Osteoblast (primary cell): ENCODE measurements at places on chromosomes 11 and 22. TPM values are rescaled to one million over a fixed set of nuclear protein-coding genes. Genes with fewer than 3 reads are reported as not detected.

DNA sequence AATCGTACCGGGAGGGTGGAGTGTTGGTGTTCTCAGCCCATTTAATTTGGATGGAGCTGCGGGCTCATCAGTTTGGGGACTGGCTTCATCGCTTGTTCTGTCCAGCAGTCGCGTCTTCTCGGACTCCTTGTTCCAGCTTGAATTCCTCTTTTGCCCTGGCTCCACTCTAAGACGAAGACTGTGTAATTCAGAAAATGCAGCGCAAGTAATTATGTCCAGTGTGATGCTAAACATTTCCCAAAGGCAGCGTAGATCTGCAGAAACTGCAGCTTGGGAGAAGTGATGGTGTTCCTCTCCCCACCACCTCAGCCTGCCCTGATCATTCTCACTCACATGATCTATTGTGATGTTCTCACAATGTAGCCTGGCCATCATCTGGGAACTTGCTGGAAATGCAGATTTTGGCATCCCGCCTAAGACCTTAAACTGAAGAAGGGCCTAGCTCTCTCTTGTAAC is 666 bp downstream of the SLC25A18 start:
- H3K27ac ChIP-seq = no peak overlapping the region
- DNase-seq = peak; percentile 54
- no peaks in the 10 kb centered on the region for H3K27me3 ChIP-seq
- H3K4me1 ChIP-seq = peaks cover 8% of the 10 kb centered on the region
- no peaks in the 10 kb centered on the region for H3K36me3 ChIP-seq

- no peaks in the 10 kb centered on the region for H3K36me3 ChIP-seq
- H3K27me3 ChIP-seq = no peaks in the 10 kb centered on the region
- H3K4me3 ChIP-seq = no peak overlapping the region
- H3K4me1 ChIP-seq = peaks cover 65% of the 10 kb centered on the region
Measured at GRCh38 chr11:10379426-10379825, 74.6 kb downstream of the ADM start.

- no peaks in the 10 kb centered on the region for H3K4me1 ChIP-seq
- peak overlapping the region; percentile 31 for H3K4me3 ChIP-seq
- H3K27ac ChIP-seq = no peak overlapping the region
- peak; percentile 91 for DNase-seq
- no peaks in the 10 kb centered on the region for H3K36me3 ChIP-seq
- peaks cover 55% of the 10 kb centered on the region for H3K27me3 ChIP-seq
Measured at GRCh38 chr22:36587289-36588154, 58.6 kb upstream of the EIF3D start.

- H3K27me3 ChIP-seq = no peaks in the 10 kb centered on the region
- DNase-seq = no peak
- H3K27ac ChIP-seq = peak overlapping the region; percentile 43
- H3K4me3 ChIP-seq = no peak overlapping the region
- H3K36me3 ChIP-seq = peaks cover 34% of the 10 kb centered on the region
Measured at GRCh38 chr11:48150213-48150612, 66.4 kb upstream of the OR4B1 start.

DNA sequence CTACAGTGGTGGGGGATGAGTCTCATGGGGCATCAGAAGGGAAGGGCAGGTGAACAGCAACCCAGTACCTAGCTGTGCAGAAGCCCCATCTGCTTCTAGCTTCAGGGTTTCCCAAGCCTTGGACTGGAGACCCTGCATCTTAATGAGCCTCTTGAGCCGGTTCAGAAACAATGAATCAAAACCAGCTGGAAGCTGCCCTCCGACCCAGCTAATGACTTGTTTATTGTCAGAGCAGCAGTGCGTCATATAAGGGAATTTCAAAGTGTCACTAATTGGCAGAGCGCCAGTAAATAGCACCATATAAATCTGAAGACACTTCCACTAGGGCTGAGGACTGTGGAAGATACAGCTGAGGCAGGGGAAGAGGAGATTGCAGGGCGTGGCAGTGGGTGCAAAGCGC is 57.5 kb downstream of the RPUSD4 start:
- no peaks in the 10 kb centered on the region for H3K4me1 ChIP-seq
- no peaks in the 10 kb centered on the region for H3K36me3 ChIP-seq
- no peak for DNase-seq

DNA sequence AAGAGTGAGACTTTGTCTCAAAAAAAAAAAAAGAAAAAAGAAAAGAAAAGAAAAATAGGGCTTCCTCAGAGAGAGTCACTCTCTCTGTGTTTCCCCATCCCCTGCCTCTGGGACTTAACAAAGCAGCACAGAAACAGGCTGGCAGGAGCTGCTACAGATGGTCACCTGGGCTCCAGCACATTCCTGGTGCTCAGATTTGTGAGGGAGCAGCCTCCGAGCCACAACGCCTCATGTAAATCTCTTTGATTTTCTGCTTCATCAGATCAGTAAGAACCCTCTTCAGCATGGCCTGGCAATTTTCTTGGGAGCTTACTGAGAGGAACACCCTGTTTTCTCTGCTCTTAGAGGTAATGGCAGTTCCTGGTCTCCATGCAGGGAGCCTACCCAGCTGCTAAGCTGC is 15.2 kb upstream of the LDHA start:
- DNase-seq = peak; percentile 35
- peaks cover 17% of the 10 kb centered on the region for H3K4me1 ChIP-seq
- H3K4me3 ChIP-seq = no peak overlapping the region

- H3K4me3 ChIP-seq = no peak overlapping the region
- DNase-seq = peak; percentile 80
- H3K4me1 ChIP-seq = no peaks in the 10 kb centered on the region
- H3K36me3 ChIP-seq = no peaks in the 10 kb centered on the region
Measured at GRCh38 chr22:47388778-47389177, 626.3 kb downstream of the TBC1D22A start.

DNA sequence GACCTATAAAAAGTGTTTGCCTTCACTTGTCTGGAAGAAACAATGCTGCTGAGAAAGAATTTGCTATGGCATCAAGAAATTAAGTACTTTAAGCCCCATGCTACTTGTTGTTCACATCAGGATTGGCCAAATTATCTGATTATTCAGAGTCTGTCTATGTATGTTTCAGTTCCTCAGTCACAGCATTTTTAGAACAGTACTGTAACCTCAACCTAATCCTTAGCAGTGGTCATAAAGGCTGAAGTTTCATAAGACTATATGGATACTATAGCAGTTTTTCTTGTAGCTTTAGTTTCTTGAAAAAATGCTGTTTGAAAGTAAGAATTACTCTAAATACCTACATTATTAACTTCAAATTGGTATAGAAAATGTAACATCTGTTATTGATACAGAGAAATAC is 153.9 kb downstream of the INSC start:
- DNase-seq = no peak
- no peaks in the 10 kb centered on the region for H3K4me1 ChIP-seq
- no peak overlapping the region for H3K4me3 ChIP-seq
- no peaks in the 10 kb centered on the region for H3K36me3 ChIP-seq
- no peak overlapping the region for H3K27ac ChIP-seq

DNA sequence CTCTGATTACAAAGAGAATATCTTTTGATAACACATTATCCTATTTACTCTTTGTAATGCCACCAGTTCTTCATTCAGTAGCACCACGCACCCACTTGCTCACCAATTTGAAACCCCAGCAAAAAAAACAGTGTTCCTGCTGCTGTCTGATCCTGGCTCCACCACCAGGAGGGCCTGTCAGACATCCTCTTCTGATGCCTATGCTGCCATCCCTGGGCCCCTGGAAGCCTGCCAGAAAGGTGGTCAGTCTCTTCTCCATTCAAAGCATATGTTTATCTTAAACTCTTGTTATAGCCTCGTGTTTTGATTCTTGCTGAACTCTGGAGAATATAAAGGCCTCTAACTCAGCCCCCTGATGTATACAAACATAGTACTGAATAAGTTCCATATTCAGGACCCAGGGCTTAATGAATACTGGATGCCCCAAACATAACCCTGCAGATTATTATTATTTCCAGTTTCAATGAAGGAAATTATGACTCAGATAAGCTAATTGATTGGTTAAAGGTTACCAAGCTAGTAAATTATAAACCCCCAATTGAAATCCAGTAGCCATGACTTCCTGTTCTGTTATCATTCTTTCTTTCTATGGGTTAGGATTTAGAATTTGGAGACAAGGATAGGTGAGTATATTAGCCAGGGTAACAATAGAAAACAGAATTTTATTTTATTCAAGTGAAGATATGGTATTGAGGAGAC is 116.7 kb downstream of the NTM start:
- no peaks in the 10 kb centered on the region for H3K27me3 ChIP-seq
- no peaks in the 10 kb centered on the region for H3K36me3 ChIP-seq
- H3K4me3 ChIP-seq = no peak overlapping the region
- no peaks in the 10 kb centered on the region for H3K4me1 ChIP-seq
- H3K27ac ChIP-seq = no peak overlapping the region
- DNase-seq = no peak

DNA sequence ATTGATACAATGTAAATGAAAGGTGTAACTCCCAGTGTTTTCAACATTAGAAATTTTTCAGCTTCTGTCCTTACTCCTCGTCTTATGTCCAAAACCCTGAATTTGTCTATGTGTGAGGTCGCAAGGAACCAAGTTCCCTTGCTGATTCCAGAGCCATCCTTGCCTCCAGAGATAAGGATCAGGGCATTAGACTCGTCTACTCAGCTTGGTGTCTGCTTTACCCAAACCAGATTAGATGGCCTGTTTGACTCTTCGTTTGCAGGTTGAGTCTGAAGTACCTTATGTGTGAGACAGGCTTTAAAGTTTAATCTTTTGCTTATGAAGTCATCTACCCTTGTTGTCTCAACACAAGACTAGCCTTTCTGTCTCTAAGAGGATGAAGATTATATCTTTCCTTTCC is 55.6 kb downstream of the SPECC1L start:
- H3K36me3 ChIP-seq = peaks cover 56% of the 10 kb centered on the region
- H3K4me3 ChIP-seq = no peak overlapping the region
- H3K27ac ChIP-seq = no peak overlapping the region
- H3K27me3 ChIP-seq = no peaks in the 10 kb centered on the region
- peaks cover 10% of the 10 kb centered on the region for H3K4me1 ChIP-seq

DNA sequence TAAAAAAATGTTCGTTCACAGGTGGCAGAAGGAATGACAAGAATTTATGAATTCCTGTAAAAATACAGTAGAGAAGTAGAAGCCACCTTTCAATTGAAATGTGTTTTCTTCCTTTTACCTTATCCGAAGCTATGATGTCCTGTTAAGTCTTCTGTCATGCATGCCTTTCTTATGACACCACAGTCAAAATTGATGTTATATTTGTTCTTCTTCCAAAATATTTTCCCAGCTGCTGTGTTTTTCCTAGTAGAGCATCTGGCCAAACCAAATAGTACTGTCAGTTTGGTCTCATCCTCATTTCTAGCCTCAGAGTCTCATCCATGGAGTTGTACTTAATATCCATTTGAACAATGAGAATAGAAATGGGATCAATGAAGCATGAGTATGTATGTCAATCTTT is 206.1 kb downstream of the PGR start:
- no peak for DNase-seq
- H3K27ac ChIP-seq = no peak overlapping the region
- H3K4me3 ChIP-seq = no peak overlapping the region
- H3K27me3 ChIP-seq = no peaks in the 10 kb centered on the region

GRCh38 chr11:46918083-46918787 is at the start of gene LRP4:
TSS of gene LRP4 (minus strand) at chr11:46918550. CDS start at chr11:46918379, 171 bp downstream.
- peaks cover 42% of the 10 kb centered on the region for H3K4me1 ChIP-seq
- no peak for DNase-seq
- H3K4me3 ChIP-seq = peak within 1 kb of the TSS; percentile 67

GRCh38 chr11:2088746-2089535 is 50.2 kb downstream of the IGF2 start:
- DNase-seq = peak; percentile 84
- no peak overlapping the region for H3K27ac ChIP-seq
- no peaks in the 10 kb centered on the region for H3K36me3 ChIP-seq
- no peak overlapping the region for H3K4me3 ChIP-seq

- peaks cover 14% of the 10 kb centered on the region for H3K27me3 ChIP-seq
- H3K4me1 ChIP-seq = no peaks in the 10 kb centered on the region
- no peak overlapping the region for H3K27ac ChIP-seq
- peak; percentile 66 for DNase-seq
- H3K36me3 ChIP-seq = no peaks in the 10 kb centered on the region
Measured at GRCh38 chr11:76685831-76686230, 15.3 kb upstream of the LRRC32 start.

GRCh38 chr11:16297332-16297731 is 59.0 kb downstream of the SOX6 start:
- no peaks in the 10 kb centered on the region for H3K36me3 ChIP-seq
- H3K4me1 ChIP-seq = no peaks in the 10 kb centered on the region
- no peak overlapping the region for H3K4me3 ChIP-seq
- H3K27ac ChIP-seq = no peak overlapping the region

GRCh38 chr11:122242731-122243130 is 126.7 kb upstream of the BLID start:
- H3K27me3 ChIP-seq = peaks cover 7% of the 10 kb centered on the region
- H3K4me3 ChIP-seq = no peak overlapping the region
- no peak overlapping the region for H3K27ac ChIP-seq
- H3K4me1 ChIP-seq = no peaks in the 10 kb centered on the region

DNA sequence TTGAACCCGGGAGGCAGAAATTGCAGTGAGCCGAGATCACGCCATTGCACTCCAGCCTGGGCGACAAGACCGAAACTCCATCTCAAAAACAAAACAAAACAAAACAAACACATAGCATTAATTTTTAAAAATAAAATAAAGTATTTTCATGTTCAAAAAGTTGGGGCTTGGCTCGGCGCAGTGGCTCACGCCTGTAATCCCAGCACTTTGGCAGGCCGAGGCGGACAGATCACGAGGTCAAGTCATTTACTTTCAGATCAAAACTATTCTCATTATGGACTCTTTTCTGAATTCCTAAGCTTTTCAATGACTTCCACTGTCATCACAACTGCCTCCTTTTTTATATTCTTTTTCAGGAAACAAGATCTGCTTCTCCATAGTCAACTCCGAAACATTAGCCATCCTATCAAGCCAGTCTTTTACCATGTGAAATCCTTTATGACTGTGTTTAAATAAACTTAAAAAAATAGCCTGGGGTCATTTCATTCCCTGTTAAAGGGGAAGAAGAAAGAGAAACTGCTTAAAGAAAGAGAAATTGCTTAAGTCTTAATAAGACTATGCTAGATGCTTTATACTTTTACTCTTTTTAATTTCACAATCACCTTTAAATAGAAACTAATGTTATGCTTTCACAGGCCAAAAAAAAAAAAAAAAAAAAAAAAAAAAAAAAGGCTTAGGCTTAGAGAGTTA is 13.1 kb upstream of the CHRNA10 start:
- no peaks in the 10 kb centered on the region for H3K27me3 ChIP-seq
- H3K4me3 ChIP-seq = no peak overlapping the region
- no peaks in the 10 kb centered on the region for H3K4me1 ChIP-seq
- H3K27ac ChIP-seq = no peak overlapping the region
- no peak for DNase-seq

DNA sequence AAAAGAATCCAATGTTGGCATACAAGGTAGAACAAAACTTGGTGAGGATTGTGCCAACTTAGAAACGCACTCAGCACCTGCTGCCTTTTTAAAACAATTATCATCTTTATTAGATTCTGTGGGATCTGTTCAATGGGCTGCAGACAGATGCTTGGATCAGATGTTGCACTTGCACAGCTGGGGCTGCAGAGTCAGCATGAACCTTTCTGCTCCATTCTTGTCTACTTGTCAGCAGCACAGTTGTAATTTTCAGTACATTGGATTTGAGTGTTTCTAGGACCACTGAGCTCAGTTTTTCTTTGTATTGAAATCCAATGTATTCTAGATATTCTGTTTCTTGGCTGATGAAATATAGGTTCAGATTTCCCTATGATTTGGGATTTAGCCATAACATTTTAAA is 164.5 kb downstream of the LUZP2 start:
- H3K27me3 ChIP-seq = no peaks in the 10 kb centered on the region
- no peaks in the 10 kb centered on the region for H3K4me1 ChIP-seq
- no peak overlapping the region for H3K4me3 ChIP-seq
- no peak for DNase-seq
- H3K36me3 ChIP-seq = no peaks in the 10 kb centered on the region

Gene SCGB1C1
- total RNA-seq = not detected in 2 replicates

Gene INPP5J
- total RNA-seq = under 0.01 and 0.36 TPM in 2 replicates

Gene SLC22A25
- total RNA-seq = not detected in 2 replicates

Gene MS4A6A
- total RNA-seq = under 0.01 TPM in 1 of 2 replicates, not detected in the other

Gene ATG13
- total RNA-seq = 70.9 and 71.9 TPM in 2 replicates

Gene EML3
- 26.4 and 29.5 TPM in 2 replicates for total RNA-seq

Gene FGF19
- total RNA-seq = not detected in 2 replicates

Gene GGT5
- 7.2 and 16.2 TPM in 2 replicates for total RNA-seq

Gene OLFML1
- 20.3 and 33.0 TPM in 2 replicates for total RNA-seq
